BE2C (cell line): ENCODE measurements at places on chromosomes 5 and 9.

GRCh38 chr9:110293248-110293647 is 36.9 kb upstream of the TXN start:
- DNase-seq, result no peak

DNA sequence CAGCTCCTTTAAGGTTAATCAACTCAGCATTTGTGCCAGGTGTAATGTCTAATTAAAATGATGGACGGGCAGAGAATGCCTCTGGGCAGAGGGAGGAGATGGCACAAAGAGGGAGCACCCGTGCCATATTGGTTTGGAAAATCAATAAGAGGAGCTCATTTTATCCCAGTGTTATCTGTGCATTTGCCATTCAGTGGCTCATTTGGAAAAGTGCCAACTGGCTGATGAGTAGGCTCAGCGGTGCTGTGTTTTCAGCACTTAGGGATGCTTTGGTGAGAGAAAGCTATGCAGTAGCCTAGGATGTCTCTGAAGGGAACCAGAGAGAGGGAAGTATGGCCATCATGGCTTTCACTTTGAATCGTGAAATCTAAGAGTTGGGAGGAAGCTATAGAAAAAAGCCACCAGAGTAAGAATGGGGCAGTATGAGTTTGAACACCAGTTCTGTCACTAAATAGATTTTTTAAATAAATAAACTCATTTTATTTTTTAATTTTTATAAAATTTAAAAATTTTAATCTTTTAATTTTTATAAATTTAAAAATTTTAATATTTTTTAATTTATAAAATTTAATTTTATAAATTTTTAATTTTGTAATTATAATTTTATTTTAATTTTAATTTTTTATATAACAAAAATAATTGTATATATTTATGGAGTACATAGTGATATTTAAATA is 472.8 kb downstream of the BRINP1 start:
- DNase-seq, result no peak

GRCh38 chr5:148457183-148457620 is 73.4 kb downstream of the FBXO38 start:
- no peak for DNase-seq

GRCh38 chr9:38215465-38215864 is 146.4 kb upstream of the SHB start:
- no peak for DNase-seq

- no peak for DNase-seq
Observed at GRCh38 chr9:20479419-20480155, 142.7 kb downstream of the MLLT3 start.

- DNase-seq, result peak; percentile 43
Observed at GRCh38 chr9:105979290-105979689, 284.9 kb downstream of the TMEM38B start.

- no peak for DNase-seq
Observed at GRCh38 chr5:95581576-95581975, 26.7 kb downstream of the ARSK start.

DNA sequence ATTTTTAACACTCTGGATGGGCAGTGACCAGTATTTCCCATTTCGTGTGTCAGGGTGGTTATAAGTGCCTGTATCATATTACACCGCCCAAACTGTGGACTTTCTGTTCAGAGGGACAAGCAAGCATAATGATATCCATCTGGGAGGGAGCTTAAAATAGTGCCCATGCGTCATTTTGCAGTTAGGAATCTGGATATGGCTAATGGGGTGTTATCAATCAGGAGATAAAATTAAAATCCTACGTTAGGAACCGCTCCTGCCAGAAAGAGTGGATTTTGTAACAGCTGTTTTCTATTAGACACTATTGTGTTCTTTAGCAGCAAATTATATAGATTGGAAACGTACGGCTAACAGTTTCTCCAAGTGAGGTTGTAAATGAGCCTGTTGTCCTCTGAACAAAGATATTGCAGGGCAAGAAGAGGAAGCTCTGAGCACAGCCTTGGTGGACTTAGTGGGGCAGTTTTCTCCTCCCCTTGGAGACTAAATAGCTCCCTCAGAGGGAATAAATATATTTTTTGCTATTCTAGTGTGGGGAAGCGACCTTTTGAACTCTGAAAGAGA is 160.4 kb downstream of the SPATA31D1 start:
- DNase-seq, result peak; percentile 34

DNA sequence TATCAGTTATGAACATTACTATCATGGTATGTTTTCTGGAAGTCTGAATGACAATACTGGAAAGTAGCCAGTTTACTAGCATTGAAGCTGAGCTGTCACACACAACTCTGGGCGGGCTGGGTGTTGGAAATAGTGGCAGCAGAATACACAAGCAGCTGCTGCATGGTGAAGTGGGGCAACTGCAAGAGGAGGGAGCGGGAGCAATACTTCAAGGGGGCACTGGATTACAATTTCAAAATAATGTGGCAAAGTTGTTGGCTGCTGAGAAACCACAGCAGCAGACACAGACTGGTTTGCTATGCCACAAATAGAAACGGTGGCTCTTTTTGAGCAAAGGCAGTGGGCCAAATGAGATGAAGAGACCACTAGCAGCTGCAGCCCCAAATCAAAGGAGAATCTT is 350.2 kb downstream of the KIAA0825 start:
- no peak for DNase-seq

- no peak for DNase-seq
Observed at GRCh38 chr9:23812673-23813072, 13.4 kb downstream of the ELAVL2 start.
